T-cell (primary cell): ENCODE measurements at places on chromosomes 5 and 9. TPM values are rescaled to one million over a fixed set of nuclear protein-coding genes. Genes with fewer than 3 reads are reported as not detected.

ADAMTS6 gene
- total RNA-seq, result 2.0 TPM

CCDC112 gene
- total RNA-seq, result 5.9 TPM

CNTFR gene
- not detected for total RNA-seq

PCDH12 gene
- not detected for total RNA-seq

SPATA31D4 gene
- not detected for total RNA-seq

FOXD4 gene
- not detected for total RNA-seq

PJA2 gene
- total RNA-seq, result 61.7 TPM

CCL27 gene
- not detected for total RNA-seq

FBP2 gene
- total RNA-seq, result not detected

ECSCR gene
- not detected for total RNA-seq

PCSK5 gene
- 12.1 TPM for total RNA-seq

PHAX gene
- 32.9 TPM for total RNA-seq

FOXI1 gene
- total RNA-seq, result not detected

NR3C1 gene
- 123 TPM for total RNA-seq

CCDC152 gene
- total RNA-seq, result 5.6 TPM

PDLIM4 gene
- total RNA-seq, result not detected

GNA14 gene
- total RNA-seq, result not detected

CD72 gene
- total RNA-seq, result 9.2 TPM

TICAM2 gene
- 1.7 TPM for total RNA-seq

SPINK4 gene
- total RNA-seq, result not detected

TMEM252 gene
- total RNA-seq, result not detected

SLC35D2 gene
- 31.4 TPM for total RNA-seq

CDH9 gene
- 0.13 TPM for total RNA-seq

PCDHB12 gene
- total RNA-seq, result not detected

GABRG2 gene
- total RNA-seq, result 2.2 TPM

PCDHGA7 gene
- total RNA-seq, result 0.19 TPM

SNAPC4 gene
- 11.1 TPM for total RNA-seq
